ENCODE measurements at places on chromosomes 2 and 18.

- DNase-seq, result no peak
Observed at GRCh38 chr2:230908595-230909191, 16.3 kb downstream of the GPR55 start.

DNA sequence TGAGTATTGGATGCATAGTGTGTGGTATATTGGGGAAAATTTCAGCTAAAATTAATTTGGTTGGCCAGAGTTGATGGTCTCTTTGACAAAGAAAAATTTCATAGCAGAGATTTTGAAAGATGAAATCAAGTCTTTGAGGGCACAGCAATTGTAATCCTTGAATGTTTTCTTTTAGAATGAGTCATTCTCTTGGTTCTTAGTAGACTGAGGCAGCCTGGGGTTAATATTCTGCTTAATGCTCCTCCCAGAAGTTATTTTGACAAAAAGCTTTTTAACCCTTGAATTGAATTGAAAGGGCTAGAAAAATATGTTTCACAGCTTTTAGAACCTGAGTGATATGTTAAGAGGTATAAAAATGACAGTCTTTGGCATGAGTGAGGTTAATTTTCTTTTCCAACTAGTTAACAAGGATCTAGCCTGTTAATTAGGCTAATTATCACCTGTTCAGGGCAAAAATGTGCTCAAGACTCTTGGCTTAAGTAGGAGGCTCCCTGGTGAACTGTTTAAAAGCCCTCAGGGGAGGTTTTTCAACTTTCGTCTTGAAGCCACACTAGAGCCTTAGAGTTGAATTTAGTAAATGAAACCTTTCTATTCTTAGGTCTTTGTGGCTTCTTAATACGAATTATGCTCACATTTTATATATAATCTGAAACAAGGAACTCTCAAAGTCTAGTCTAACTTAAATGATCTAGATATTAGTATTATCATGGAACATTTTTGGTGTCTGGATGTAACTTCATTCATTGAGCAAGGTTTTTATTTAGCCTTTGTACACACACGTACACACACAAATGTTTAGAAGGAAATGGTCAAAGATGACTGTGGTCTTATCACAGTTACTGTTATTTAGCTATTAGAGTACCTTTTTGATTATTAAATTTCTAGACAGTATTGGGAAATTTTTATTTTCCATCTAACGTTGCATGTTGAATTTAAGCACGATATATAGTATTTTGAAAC, 272.5 kb downstream of the ZNF407 start:
- no peak for DNase-seq

DNA sequence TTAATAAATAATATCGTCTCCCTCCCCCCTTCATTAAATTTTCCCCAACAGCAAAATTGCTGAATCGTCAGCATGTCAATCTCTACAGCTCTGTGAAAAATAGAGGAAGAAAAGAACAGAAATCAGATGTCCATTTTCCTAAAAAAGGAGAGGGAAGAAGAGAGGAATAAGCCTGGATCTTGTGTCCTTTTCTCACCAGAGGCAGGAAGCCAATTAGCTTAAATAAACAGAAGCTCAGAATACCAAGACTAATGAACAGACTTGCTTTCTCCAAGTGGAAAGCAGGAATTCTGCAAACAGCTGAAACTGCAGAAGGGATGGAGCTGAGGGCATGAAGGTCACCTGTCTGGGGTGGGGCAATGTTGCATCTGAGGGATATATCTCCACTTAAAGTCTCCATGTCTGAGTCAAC, 265.7 kb downstream of the CCDC85A start:
- no peak for DNase-seq

DNA sequence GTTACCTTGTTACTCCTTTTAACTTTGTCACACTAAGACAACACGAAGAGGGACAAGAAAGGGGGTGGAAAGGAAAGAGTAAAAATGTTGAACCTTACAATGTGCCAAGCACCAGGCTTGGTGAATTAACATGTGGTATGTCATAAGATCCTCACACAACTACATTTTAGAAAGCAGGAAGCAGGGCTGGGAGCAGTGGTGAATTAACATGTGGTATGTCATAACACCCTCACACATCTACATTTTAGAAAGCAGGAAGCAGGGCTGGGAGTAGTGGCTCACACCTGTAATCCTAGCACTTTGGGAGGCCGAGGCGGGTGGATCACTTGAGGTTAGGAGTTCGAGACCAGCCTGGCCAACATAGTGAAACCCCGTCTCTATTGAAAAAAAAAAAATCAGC, 159.3 kb upstream of the CHAC2 start:
- DNase-seq, result no peak

- no peak for DNase-seq
Observed at GRCh38 chr2:38109732-38110181, 33.8 kb upstream of the CYP1B1 start.

DNA sequence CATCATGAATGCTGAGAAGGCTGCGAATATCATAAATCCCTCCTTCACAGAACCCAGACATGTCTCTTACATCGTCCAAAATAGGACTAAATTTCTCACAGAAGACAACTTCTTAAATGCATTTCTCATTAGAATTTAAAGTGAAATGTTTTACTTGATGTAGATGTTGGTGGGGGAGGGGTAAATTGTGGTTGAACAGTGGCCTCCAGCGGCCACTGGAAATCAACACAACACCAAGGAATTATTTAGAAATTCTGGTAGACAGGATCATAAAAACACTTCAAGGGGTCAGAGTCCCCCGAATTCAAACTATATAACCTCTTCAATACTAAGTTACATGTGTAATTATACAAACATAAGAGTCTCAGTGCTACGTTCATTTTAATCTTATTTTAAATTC, 135.9 kb downstream of the ABCA12 start:
- peak; percentile 9 for DNase-seq

- no peak for DNase-seq
Observed at GRCh38 chr18:41875094-41875780, 79.8 kb upstream of the PIK3C3 start.

GRCh38 chr2:191610756-191611155, 67.2 kb upstream of the NABP1 start:
- DNase-seq, result no peak

- no peak for DNase-seq
Observed at GRCh38 chr2:190791347-190791975, 89.2 kb upstream of the GLS start.

- no peak for DNase-seq
Observed at GRCh38 chr2:88545118-88545517, 82.1 kb downstream of the EIF2AK3 start.

- DNase-seq, result no peak
Observed at GRCh38 chr2:73821669-73822068, 7.1 kb upstream of the STAMBP start.

DNA sequence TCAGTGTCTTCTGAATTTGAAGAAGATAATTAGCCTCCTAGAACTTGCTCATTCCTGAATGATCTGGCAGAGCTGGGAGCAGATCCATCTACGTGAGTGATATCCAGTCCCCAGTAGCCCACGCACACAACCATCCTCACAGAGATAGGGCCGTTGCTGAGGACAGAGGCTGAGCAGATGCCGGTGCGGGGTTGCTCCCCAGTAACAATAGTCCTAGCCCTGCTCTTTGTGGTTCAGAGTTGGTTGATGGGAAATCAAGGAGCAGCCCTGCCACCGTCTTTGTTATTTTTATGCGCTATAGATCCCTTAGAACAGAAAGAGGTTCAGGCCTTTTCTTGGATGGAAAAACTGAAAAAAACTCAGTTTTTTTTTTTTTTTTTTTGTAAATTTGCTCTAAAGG, 69.3 kb downstream of the VWA3B start:
- no peak for DNase-seq

- DNase-seq, result no peak
Observed at GRCh38 chr2:183542606-183543005, 418.4 kb downstream of the NUP35 start.

DNA sequence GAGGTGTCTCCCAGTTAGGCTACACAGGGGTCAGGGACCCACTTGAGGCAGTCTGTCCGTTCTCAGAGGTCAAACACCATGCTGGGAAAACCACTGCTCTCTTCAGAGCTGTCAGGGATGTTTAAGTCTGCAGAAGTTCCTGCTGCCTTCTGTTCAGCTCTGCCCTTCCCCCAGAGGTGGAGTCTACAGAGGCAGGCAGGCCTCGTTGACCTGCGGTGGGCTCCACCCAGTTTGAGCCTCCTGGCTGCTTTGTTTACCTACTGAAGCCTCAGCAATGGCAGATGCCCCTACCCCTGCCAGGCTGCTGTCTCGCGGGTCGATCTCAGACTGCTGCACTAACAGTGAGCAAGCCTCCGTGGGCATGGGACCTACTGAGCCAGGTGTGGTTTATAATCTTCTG, 346.3 kb downstream of the CELF4 start:
- no peak for DNase-seq

DNA sequence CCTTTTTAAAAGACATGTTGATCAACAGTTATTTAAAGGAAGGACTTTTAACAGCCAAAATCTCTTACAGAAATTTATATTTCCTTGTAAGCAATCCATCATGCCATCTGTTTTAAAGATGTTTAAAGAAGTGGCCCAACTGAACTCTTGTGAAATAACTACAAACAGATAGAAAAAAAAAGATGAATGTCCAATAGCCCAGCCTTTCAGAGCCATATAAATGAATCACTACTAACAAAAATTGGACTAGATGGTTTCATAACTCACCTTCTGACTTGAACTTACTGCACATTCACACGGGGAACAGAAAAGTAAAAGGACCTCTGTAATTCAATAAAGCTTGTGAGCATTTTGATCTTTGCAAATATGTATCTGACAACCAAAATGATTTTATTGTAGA, 319.0 kb upstream of the CHAC2 start:
- DNase-seq, result no peak

- peak; percentile 82 for DNase-seq
Observed at GRCh38 chr2:236988690-236989624, 96.7 kb upstream of the COPS8 start.

DNA sequence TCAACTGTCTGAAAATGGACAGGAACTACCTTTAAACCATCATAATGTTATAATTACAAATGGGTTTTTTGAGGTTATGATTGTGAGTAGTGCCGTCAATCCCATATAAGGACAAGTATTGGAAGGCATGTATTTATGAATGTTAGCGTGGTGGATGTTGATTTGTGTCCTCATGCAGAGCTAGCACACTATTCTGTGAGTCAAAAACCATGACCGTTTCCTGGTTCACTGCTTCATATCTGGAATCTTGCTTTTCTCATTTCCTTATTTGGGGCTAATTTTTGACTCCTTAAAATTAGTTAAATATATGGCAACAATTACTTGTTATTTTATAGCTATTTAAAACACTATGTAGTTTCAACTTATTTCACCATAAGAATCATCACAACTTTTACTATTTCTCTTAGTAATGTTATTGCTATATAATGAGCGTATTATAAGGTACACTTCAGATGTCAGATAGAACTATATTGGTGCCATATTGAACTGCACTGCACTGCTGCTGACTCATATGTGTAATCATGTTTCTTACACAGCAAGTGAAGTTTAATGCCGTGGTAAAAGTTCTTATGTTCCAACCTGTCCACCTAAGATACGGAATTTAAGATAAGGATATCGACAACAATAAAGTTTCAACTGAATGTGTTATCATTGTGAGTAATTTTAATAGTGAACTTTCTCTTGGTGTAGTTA, 192.8 kb downstream of the PTGR3 start:
- no peak for DNase-seq

DNA sequence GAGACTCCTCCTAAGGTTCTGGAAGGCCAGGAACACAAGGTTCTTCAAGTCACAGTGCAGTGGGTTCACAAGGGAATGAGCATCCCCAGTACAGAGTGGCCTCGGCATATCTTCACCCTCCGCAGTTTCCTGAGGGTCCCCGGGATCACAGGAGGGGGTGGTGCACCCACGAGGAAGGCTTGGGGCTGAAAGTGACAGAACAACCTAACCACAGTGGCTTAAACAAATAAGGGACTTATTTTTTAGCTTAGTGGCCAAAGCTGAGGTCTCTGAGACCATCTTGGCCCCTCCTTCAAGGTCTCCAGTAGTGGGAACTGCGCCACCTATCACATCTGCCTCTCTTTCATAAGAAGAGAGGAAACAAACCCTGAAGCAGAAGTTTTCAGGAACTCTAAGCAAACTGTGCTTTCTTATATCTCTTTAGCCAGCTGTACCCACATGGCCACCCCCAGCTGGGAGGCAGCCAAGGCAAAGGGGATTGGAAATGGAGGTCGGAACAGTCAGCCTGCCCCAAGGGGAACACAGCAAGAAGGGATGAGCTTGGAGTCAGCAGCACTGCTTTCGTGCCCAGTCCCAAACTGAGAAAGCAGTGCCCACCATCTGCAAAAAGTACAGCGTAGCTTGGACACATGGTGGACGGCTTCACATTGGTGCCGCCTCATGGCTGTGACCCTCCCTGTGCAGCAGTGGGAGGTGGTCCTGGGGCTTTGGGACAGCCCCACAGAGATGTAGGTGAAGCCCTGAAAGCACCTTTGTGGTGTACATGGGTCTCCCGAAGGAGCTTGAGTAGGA, 260.0 kb upstream of the ID2 start:
- no peak for DNase-seq

DNA sequence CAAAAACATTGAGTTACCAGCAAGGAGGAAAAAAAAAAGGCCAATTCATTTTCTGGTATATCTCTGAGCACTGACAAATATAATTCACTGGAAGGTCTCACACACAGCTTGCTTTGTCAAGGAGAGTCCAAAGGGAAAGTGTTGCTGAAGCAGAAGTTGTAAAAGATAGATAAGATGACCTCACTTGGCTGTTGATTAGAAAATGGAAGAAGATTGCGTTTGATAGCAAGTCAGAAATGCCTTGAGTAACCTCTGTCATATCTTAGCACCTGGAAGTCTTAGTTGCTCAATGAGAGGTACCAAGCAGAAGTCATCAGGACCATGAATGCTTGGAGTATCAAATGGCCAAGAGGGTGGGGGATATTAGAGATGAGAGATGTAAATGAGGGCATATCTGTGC, 105.2 kb downstream of the FSHR start:
- DNase-seq, result no peak

GRCh38 chr2:55906993-55907392, 16.6 kb downstream of the EFEMP1 start:
- no peak for DNase-seq

GRCh38 chr2:60553495-60554073, at the start of gene BCL11A:
Gene BCL11A (minus strand): TSS chr2:60553654. CDS start chr2:60553270, 384 bp downstream.
- no peak for DNase-seq

DNA sequence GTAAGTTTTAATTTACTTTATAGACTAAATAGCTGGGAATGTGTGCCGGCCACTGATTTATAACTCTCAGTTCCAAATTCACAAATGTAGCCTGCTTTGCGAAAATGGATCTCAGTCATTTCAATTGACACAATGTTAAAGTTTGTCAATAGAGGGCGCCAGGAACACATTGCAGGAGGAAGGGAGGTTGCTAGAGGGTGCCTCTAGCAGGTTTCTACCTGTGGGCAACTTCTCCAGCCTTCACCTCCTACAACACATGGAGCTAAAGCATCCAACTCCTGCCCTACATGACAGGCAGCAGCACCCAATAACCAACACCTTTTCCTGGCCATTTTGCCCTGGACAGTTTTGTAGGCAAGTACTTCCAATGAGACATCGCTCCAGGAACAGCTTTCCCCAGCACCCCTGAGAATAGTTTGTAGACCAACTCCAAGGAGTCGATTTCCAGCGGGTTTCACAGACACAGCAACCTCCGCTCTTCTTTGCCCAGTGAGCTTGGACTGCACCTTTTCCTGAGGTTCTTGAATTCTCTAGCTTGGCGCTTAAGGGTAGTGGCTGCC, 784.8 kb upstream of the CDH2 start:
- no peak for DNase-seq

All from forelimb muscle (tissue), 1 donor.